Vagina (tissue), 2 donors: ENCODE measurements at places on chromosomes 13 and 19.

DNA sequence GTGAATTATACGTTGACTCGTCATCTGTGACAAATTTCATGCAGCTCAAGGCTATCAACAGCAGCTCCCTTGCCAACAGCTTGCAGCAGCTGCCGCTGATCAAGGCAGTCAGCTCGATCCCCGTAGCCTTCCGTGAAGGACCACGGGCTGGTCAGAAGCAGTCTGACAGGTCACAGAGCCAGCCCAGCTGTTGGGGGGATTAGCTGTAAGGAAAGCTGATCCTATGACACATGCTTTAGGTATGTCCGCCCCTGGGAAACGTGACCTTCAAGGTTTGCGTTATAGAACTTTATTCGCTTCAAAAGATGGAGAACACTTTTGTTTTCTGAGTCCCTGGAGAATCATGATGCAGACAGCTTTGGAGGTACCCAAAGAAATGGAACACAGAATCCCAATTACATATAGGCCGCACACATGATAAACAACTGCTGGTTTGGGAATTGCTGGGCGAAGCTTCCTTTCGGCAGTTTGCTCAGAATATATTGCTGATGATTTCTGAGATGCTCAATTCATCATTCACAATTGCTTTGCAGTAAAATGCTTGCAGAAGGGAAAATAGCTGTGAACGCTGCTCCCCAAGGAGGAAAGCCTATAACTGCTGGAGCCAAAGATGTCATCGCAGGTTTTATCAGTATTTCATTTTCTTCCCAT lies 62.6 kb upstream of the USP29 start:
- peak; percentile 86 for DNase-seq

GRCh38 chr13:93951108-93951507 lies 528.4 kb downstream of the DCT start:
- no peak for DNase-seq

DNA sequence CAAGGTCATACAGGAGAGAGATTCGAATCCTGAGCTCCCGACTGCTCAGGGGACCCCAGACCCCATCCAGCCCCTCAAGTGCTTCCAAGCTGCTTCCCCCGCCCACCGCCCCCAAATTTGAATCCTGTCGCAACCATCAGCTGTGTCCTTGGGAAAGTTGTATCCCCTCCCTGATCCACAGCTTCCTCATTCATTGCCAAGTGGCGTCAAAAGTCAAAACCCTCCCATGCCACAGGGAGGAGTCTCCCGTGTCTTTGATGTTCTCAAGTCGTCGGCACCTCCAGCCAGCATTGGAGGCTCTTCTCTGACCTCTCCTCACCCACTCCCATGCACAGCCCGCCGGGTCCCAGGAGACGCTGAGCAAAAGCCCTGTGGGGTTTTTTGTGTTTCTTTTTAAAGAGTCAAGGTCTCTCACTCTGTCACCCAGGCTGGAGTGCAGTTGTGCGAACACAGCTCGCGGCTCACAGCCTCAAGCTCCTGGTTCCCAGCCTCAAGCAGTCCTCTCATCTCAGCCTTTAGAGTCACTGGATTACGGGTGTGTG lies 2.8 kb upstream of the IFI30 start:
- peak; percentile 88 for DNase-seq

GRCh38 chr13:80296638-80297037 lies 44.3 kb downstream of the SPRY2 start:
- no peak for DNase-seq

DNA sequence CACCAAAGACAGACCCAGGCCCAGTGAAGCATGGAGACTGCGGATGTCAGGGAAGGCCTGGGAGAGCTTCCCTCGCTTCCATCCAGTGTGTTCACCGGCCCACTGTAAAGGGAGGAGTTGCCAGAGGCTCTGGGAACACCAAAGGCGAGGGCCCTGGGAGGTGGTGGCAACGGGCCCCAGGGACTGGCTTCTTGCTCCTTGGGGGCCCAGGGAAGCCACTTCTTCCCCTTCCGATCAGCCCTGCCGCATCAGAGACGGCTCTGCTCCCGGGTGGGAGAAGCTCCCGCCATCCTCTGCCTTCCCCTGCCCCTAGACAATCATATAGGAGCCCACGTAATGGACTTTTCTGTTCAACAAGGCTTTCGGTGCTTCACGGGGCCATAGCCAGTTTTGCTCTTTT lies 83.4 kb upstream of the GPR183 start:
- no peak for DNase-seq

DNA sequence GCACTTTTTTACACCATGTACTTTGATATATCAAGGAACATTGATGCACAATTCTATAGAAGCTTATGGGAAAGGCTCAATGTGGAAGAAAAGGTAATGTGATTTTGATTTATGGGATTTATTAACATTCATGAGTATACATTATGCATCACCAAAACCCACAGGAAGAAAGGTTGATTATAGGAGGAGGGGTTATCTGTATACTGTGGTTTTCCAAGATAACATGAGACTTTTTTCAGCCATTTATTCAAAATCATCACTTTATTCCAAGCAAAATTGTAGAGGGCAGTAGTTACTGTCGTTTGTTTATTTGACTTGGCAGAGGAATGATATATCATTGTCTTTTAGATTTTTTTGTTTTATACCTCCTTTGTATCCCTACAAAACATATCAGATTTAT lies 54.9 kb downstream of the WDFY2 start:
- no peak for DNase-seq

- DNase-seq = no peak
These were observed 857 bp downstream of the IER2 start for GRCh38 chr19:13150931-13151604.

DNA sequence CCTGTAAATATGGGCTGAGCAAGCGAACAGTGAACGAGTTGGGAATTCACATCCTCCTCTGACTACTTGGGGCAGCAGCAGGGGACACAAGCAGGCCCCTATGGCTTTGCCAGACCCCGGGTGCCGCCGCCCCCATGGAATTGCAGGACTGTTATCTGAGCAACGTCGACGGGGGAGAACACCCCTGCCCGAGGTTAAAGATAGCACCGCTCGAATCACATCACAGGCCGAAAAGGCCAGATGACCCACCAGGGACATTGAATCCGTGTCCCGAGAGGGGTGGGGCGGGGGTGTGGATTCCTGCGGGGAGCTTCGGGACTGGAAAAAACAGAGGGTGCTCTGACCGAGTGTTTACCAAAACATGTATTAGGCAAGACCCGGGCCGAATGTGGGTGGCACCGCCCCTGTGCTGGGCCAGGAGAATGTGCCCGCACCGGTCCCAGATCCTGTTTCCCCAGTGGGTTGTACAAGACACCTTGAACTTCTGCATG lies 9.1 kb downstream of the FEM1A start:
- no peak for DNase-seq

GRCh38 chr19:4391701-4392483 lies 8.5 kb downstream of the SH3GL1 start:
- DNase-seq = no peak

GRCh38 chr13:39451860-39452301 lies 151.1 kb downstream of the LHFPL6 start:
- no peak for DNase-seq

DNA sequence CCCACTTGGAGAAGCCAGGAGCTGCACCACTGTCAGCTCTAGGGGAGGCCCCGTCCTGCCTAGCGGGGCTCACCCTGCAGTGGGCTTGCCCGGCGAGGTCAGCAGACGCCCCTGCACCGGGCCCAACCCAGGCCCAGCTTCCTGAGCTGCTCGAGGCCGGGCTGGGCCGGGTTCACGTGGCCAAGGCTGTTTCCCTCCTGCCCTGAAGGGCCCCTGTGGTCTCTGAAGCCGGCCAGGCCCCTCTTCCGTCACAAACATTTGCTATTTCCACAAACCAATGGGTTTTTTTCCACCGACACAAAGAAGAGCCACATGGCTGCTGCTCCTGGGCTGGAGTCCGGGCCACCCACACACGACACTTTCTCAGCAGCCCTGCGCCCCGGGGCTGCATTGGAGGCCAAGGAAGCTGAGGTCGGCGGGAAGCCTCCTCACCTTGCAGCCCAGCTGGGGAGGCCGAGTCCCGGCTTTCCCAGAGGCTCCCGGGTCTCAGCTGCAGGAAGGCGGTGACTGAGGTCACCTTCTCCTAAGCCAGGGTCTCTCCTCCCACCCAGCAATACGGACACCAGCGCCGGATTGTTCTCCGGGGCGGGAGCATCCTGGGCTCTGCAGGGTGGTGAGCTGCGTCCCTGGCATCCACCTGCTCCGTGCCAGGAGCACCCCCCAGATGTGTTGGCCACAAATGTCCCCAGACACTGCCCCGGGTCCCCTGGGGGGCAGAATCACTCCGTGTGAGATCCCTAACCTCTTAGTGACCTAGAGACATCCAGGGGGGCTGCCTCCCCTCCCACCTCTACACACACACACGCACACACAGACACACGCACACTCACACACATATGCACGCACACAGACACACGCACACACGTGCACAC lies 80.5 kb downstream of the GADD45B start:
- DNase-seq = no peak

DNA sequence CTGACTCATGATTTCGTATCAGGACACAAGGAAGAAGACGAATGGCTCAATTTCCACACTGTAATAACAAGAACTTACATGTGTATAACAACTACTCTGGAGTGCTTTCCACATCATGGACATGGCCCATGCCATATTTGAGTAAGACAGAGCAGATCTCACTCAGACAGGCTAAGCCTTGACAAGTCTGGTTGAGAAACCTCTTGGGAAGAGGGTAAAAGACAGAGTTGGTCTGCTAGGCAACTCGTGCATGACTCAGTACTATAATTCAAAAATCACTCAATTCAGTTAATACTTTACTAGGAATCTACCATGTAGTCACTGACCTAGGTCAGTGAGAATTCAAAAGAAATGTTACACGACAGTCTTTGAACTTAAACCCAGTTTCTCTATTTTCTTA lies 5.7 kb upstream of the THSD1 start:
- DNase-seq = no peak

DNA sequence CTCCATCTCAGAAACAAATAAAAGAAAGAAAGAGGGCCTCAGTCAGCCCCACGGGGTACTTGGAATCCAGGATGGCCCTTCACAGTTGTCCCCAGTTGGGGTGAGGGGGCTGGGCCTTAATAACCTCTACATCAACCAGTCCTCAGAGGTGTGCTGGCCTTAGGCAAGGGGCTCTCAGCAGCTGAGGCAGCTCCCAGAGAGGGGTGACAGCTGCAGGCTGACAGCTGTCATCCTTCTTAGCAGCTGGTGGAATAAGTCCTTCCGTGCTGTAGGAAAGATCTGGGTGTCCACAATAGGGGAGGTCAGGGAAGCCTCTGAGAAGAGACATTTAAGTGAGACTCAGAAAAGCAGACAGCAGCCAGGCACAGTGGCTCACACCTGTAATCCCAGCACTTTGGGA lies 7.4 kb downstream of the BCAM start:
- no peak for DNase-seq

GRCh38 chr13:43484432-43485225 lies 302.1 kb downstream of the ENOX1 start:
- no peak for DNase-seq

GRCh38 chr13:113288880-113289279 lies 8.2 kb upstream of the LAMP1 start:
- DNase-seq = no peak

GRCh38 chr13:52832313-52832712 lies 16.1 kb downstream of the PCDH8 start:
- DNase-seq = no peak

DNA sequence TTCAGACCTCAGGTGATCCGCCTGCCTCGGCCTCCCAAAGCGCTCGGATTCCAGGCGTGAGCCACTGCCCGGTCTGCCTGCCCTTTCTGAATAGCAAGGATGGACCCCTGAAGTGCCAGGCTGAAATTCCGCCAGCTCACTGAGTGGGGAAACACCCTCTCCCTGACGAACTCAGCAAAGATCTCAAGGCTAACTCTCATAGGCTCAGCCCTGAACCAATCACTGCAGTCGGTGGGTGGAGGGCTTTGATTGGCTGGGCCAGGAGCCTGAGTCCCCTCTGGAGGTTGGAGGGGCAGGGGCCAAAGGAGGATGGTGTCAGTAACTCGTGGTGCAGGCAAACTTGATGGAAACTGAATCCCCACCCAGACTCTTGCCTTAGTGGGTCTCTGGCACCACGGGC lies 11.2 kb upstream of the COMP start:
- no peak for DNase-seq

- DNase-seq = no peak
These were observed 125.1 kb downstream of the SIPA1L3 start for GRCh38 chr19:38032151-38032550.

GRCh38 chr19:48630296-48631063 lies 6.7 kb downstream of the DBP start:
- DNase-seq = no peak

- DNase-seq = no peak
These were observed 1.3 kb upstream of the JUND start for GRCh38 chr19:18282788-18283141.

DNA sequence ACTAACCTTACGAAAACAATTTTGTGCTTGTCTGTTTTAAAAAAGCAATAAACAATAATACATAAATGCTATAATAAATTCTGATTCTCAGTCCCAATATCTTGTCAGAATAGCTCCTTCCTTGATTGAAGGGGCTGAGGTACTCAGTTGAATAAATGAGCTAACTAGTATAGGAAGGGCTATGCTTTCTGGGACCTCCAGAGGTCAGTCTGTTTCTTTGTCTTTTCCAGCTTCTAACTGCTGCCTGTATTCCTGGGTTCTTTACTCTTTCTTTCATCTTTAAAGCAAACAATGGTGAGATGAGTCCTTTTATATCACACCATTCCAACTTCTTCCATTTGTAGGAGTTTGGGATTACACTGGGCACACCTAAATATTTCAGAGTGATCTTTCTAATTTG lies 1297.0 kb upstream of the ATXN8OS start:
- DNase-seq = no peak

DNA sequence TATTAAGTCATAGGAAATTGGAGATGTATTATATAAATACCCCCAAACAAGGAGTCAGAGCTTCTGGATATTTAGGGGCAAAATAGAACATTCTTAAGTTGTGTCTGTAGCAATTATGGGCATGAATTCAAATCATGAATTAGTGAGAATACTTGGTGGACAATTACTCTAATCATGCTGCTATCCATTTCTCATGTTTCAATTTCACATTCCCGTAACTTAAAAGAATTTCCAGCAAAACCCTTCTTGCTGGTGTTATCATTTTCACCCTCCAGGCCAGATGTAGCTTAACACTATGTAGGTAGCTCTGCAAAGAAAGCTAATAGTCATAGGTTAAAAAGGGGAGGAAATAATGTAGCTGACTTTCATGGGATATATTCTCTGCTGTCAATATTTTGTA lies 136.1 kb downstream of the PCDH9 start:
- no peak for DNase-seq

DNA sequence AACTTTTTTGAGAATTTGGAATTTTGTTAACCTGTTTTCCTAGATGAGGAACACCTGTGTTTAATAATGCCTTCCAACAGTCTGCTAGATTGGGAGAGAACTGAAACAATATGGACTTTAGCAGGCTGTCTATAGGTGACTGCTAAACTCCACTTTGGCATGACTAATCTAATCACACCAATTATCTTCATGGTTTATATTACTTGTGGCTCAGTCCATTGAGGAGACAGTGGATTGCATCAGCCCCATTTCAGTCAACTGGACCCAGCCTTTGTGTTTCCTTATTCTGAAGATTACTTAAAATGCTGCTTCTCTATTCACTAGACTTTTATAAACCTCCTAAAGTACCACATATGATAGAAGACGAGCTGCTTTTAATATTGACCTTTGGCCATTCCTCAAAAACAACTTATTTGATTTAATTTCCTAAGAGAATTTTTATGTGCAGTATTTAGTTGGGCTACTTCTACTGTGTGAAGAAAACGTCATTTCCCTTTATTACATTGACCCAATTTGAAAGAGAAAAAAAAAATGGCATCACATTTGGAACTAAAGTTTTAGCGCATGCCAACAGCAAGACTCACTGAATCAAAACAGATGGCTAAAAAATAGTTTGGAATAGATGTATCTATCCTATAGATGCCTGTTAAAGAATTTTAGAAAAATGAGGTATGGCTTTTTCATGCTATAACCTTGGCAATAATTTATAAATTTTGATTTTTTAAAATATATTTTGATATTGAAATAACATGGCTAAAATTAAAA lies 295.8 kb downstream of the NDFIP2 start:
- DNase-seq = no peak
